ENCODE measurements at places on chromosomes 3 and 15. TPM values are rescaled to one million over a fixed set of nuclear protein-coding genes. Genes with fewer than 3 reads are reported as not detected.

Gene GRK7
- total RNA-seq: not detected

Gene ZIC1
- total RNA-seq: not detected

Gene WDR93
- total RNA-seq: not detected

Gene TRAIP
- total RNA-seq: 12.1 TPM

Gene EPHA6
- total RNA-seq: not detected

Gene C3orf49
- not detected for total RNA-seq
